Mesendoderm (in vitro differentiated cells): ENCODE measurements at places on chromosomes 3 and 15.
A peak's percentile ranks its signal among the peaks of the same experiment; 100 is the strongest.

DNA sequence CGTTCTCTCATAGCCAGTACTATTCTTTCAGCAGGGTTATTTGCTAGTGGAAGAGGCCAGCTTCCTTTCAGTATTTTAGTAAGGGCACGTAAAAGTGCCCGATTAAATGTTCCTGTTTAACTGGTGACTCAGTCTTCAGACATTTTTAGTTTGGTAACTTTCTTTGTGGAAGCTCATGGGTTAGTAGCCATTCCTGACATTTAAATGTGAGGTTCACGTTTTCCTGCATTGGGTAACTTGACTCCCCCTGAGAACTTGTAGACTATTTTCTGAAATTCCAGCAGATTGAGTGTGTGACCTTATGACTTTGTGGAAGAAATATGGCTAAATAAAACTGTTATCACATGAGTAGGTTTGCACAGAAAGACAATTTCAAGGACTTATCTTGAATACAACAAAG, 16.9 kb downstream of the ABHD2 start:
- H3K36me3 ChIP-seq, result no peaks in the 10 kb centered on the region
- H3K27me3 ChIP-seq, result no peaks in the 10 kb centered on the region
- no peak overlapping the region for H3K4me3 ChIP-seq
- DNase-seq, result no peak
- no peak overlapping the region for H3K27ac ChIP-seq

DNA sequence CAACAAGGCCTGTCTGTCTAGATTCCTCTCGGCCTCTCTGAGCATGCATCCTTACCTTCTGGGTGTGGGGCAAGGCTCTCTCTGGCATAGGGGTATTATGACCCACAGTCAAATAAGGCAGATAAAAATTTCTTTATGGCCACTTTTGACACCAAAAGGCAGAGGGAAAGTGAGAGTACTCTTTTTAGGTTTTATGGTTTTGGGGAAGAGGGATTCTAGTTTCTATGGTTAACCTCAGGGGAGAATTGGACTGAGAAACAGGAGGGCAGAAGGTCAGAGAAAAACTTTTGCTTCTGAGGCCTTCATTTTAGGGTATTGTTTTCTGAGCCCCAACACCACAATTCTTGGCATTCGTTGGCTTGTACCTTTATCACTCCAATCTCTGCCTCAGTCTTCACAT, 70.0 kb upstream of the CCDC54 start:
- no peaks in the 10 kb centered on the region for H3K27me3 ChIP-seq
- no peak overlapping the region for H3K27ac ChIP-seq
- H3K4me1 ChIP-seq, result peaks cover 3% of the 10 kb centered on the region
- no peak for DNase-seq
- no peak overlapping the region for H3K4me3 ChIP-seq
- H3K36me3 ChIP-seq, result no peaks in the 10 kb centered on the region

DNA sequence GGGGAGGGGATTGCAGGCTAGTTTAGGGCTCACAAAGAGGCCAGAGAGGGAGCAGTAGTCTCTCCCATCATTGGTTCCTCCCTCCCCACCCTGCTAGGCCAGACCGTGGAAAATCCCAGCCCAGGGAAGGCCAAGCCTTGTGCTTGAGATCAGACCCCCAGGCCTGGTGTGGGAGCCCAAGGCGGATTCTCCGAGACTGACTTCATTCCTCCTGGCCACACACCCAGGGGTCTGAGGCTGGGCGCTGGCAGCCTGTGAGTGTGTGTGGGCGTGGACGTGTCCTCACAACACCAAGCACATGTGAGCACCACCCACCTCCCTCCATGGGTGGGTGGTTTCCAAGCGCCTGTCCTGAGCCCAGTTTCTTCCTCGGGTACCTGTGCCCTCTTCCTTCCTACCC, 4.1 kb downstream of the LOXL1 start:
- H3K4me3 ChIP-seq, result no peak overlapping the region
- H3K27me3 ChIP-seq, result no peaks in the 10 kb centered on the region
- H3K27ac ChIP-seq, result no peak overlapping the region
- DNase-seq, result no peak
- H3K4me1 ChIP-seq, result peaks cover 2% of the 10 kb centered on the region

DNA sequence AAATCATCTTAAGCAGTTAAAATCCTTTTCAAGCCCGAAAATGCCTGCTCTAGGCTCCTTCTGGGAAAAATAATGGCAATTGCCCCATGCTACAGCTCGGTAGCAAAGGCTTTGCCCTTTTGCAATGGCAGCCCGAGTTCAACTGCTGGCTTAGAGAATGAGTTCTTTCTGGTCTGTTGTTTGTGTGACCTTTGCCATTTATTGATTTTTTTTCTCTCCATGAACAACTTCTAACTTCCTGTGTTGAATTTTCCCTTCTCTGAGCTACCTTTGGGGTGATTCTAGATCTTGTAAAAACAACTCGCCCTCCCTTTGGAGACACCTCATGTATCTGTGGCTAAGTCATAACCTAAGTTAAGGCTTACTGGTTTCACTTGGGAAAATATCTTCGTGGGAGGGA, 139.3 kb downstream of the PLCH1 start:
- no peaks in the 10 kb centered on the region for H3K36me3 ChIP-seq
- no peaks in the 10 kb centered on the region for H3K27me3 ChIP-seq

GRCh38 chr3:134623615-134624245, 27.1 kb downstream of the KY start:
- H3K27ac ChIP-seq, result no peak overlapping the region
- H3K27me3 ChIP-seq, result no peaks in the 10 kb centered on the region

GRCh38 chr3:9780458-9780812, 10.7 kb upstream of the CAMK1 start:
- H3K27me3 ChIP-seq, result no peaks in the 10 kb centered on the region
- no peak overlapping the region for H3K4me3 ChIP-seq
- peaks cover 8% of the 10 kb centered on the region for H3K36me3 ChIP-seq
- H3K27ac ChIP-seq, result no peak overlapping the region
- H3K4me1 ChIP-seq, result no peaks in the 10 kb centered on the region

- H3K27ac ChIP-seq, result no peak overlapping the region
- H3K27me3 ChIP-seq, result no peaks in the 10 kb centered on the region
- no peak for DNase-seq
- peaks cover 13% of the 10 kb centered on the region for H3K36me3 ChIP-seq
- no peaks in the 10 kb centered on the region for H3K4me1 ChIP-seq
These were observed 52.9 kb downstream of the HERC2 start for GRCh38 chr15:28269097-28269496.

- no peaks in the 10 kb centered on the region for H3K27me3 ChIP-seq
- no peak overlapping the region for H3K27ac ChIP-seq
- no peak overlapping the region for H3K4me3 ChIP-seq
- no peak for DNase-seq
- no peaks in the 10 kb centered on the region for H3K4me1 ChIP-seq
These were observed 81.3 kb upstream of the PLXNA1 start for GRCh38 chr3:126901631-126902030.

- H3K27ac ChIP-seq, result no peak overlapping the region
- no peak for DNase-seq
- H3K4me1 ChIP-seq, result no peaks in the 10 kb centered on the region
- no peak overlapping the region for H3K4me3 ChIP-seq
- no peaks in the 10 kb centered on the region for H3K27me3 ChIP-seq
These were observed 64.1 kb downstream of the BTD start for GRCh38 chr3:15665510-15666150.

GRCh38 chr3:57961828-57962447, 46.3 kb upstream of the FLNB start:
- no peak overlapping the region for H3K27ac ChIP-seq
- H3K27me3 ChIP-seq, result no peaks in the 10 kb centered on the region
- DNase-seq, result peak; percentile 86
- H3K36me3 ChIP-seq, result no peaks in the 10 kb centered on the region
- H3K4me1 ChIP-seq, result no peaks in the 10 kb centered on the region

- H3K27ac ChIP-seq, result no peak overlapping the region
- peak; percentile 68 for DNase-seq
- no peak overlapping the region for H3K4me3 ChIP-seq
- H3K36me3 ChIP-seq, result no peaks in the 10 kb centered on the region
- H3K4me1 ChIP-seq, result no peaks in the 10 kb centered on the region
- H3K27me3 ChIP-seq, result no peaks in the 10 kb centered on the region
These were observed 303.9 kb upstream of the RASGRP1 start for GRCh38 chr15:38868326-38869114.

DNA sequence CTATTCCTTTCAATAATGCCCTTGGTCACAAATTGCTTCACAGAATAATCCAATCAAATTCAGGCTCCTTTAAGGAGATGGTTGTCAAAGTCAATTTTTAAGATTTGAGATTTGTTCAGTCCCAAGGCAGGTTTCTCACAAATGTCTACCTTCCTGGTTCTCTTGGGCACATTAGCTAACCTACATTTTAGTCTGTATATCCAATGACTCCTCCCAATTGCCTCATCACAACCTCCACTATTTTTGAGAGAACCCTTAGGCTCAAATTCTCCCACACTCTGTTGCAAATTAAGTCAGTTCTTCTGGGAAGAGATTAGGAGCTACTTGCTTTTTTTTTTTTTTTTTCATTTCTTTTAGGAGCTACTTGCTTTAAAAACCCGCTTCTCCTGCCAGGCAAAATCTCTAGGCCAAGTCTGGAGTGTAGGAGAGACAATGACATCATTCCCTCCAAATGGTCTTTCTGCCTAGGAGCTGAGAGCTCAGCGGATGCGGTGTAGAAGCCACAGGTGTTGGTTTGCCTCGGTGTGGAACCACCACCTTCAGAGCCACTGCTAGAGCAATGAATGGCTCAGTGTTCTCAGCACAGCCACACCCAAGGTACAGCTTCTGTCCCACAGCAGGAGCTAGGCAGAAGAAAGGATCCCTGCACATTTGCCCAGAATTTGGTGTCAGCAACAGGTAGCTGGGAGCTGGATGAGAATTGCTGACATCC, 10.0 kb upstream of the INO80 start:
- no peaks in the 10 kb centered on the region for H3K36me3 ChIP-seq
- H3K4me1 ChIP-seq, result no peaks in the 10 kb centered on the region
- no peak for DNase-seq
- no peak overlapping the region for H3K27ac ChIP-seq
- no peak overlapping the region for H3K4me3 ChIP-seq
- no peaks in the 10 kb centered on the region for H3K27me3 ChIP-seq

- no peaks in the 10 kb centered on the region for H3K36me3 ChIP-seq
- H3K4me1 ChIP-seq, result peaks cover 19% of the 10 kb centered on the region
- no peaks in the 10 kb centered on the region for H3K27me3 ChIP-seq
- DNase-seq, result peak; percentile 77
- H3K27ac ChIP-seq, result peak overlapping the region; percentile 99
These were observed 329.7 kb upstream of the KCNMB2 start for GRCh38 chr3:178206521-178206920.

DNA sequence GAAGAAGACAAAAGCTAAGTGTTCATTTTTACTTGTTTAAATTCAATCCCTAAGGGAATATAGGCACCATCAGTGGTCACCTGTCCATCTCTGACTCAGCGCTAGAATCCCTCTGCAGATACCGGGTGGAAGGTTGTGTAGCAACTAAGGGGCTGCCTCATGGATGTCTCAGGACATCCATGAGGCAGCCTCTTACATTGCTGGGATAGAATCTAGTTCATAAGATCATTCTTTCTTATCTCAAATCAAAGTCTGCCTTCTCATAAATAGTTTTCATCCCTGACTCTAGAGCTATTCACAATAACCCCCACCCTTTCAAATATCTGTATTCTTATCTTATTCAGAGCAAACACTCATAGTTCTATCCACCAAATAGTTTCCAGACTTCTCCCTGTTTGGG, 38.1 kb downstream of the HSPBAP1 start:
- H3K36me3 ChIP-seq, result no peaks in the 10 kb centered on the region
- no peak for DNase-seq
- H3K27ac ChIP-seq, result no peak overlapping the region
- H3K27me3 ChIP-seq, result no peaks in the 10 kb centered on the region
- H3K4me3 ChIP-seq, result no peak overlapping the region
- peaks cover under 1% of the 10 kb centered on the region for H3K4me1 ChIP-seq

DNA sequence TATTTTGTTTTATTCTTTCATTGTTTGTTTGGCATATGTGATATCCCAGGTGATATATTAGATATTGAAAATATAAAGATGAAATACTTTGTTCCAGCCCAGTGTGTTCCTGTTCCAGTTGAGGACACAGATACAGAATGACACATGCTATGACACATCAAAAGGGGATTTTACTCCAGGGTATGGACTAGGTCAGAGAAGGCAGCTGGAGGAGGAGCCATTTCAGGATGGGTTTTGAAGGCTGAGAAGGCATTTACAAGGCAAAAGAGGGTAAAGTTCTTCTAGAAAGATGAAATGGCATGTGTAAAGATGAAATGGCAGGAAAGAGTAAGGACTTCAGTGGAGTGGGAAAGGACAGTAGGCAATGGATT, 163.8 kb downstream of the ZIC1 start:
- no peak for DNase-seq
- H3K4me1 ChIP-seq, result no peaks in the 10 kb centered on the region
- no peak overlapping the region for H3K27ac ChIP-seq
- no peak overlapping the region for H3K4me3 ChIP-seq
- no peaks in the 10 kb centered on the region for H3K27me3 ChIP-seq
- no peaks in the 10 kb centered on the region for H3K36me3 ChIP-seq
